ENCODE measurements at places on chromosomes 3 and 15.

GRCh38 chr15:60795471-60795870 lies 316.5 kb upstream of the ICE2 start:
- DNase-seq: no peak

DNA sequence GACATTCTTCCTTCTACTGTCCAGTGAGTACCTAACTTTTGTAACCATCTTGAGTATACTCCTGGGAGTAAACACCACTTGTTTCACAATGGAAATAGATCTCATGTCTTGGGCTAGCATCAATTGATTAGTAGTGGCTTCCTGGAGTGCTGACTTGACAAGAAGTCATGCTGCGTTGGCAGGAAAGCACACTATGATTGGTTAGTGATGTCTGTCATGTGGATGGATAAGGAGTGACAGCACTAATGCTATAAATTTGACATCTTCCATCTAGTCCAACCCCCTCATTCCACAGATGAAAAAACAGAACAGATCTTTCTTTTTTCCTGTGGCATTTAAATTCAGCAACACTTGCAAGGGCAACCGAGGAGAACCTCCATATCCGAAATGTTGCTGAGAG lies 47.6 kb upstream of the PRICKLE2 start:
- no peak for DNase-seq

GRCh38 chr3:78670094-78670493 lies 1097.7 kb downstream of the ROBO1 start:
- DNase-seq: no peak

DNA sequence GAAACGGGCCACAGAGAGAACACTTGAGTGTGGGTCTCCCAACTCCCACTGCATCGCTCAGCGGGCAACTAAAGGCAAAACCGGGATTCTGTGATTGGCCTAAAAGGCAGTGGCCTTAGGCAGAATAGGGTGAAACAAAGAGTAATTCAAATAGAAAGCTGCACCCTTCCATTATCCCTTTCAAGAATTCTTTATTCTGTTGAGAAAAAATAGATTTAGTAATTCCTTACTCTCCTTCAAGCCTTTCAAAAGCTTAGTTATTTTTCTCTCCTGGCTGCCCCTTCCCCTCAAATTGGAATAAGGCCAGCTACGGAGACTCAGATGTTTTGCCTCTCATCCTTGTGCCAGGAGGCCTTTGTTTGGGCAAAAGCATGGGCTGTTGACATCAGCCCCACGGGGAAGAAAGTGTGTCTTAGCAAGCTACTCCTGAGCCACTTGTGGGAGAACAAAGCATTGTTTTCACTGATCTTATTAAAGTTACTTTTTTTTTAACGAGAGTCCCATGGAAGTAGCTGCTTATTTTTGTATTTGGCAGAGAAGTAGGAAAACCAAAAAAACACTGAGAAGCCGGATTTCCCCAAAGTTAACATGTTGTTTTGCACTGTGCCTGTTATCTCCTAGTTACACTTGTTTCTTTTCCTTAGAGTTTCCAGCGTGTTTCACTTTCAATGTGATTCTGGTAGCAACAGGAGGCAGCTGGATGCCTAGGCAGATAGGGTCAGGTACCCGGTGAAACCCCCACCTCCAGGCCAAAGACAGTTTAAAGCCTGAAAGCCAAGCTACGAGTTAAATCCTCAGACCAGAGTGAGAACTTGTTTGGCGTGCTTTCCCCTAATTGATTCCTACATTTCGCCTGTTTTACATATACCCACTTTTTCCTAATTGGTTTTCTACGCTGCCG lies 2.2 kb downstream of the ST6GAL1 start:
- no peak for DNase-seq

GRCh38 chr3:157913741-157914150 lies 192.5 kb downstream of the SHOX2 start:
- peak; percentile 45 for DNase-seq

All from fibroblast of upper back skin (primary cell).